ENCODE measurements at places on chromosomes 6 and 20. TPM values are rescaled to one million over a fixed set of nuclear protein-coding genes. Genes with fewer than 3 reads are reported as not detected.

DNA sequence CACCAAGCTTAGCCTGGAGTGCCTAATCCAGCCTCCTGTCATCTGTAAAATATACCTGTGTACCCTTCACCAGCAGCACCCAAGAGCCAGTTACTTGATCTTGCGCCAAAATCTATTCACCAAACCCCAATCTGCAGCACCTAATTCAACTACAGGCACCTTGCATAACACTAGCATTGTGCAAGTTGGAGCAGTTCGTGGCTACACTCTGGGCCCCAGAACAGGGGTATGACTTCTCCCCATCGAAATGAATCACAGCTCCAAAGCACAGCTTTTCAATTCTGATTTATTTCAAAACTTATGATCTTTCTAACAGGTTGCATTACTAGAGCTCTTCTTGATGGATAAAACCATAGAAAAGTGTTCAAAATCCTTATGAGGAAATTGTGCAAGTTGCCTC is 100.4 kb upstream of the TCF21 start:
- no peak for DNase-seq
- peaks cover 10% of the 10 kb centered on the region for H3K27me3 ChIP-seq
- H3K4me1 ChIP-seq: no peaks in the 10 kb centered on the region
- no peak overlapping the region for H3K4me3 ChIP-seq
- H3K27ac ChIP-seq: no peak overlapping the region
- peaks cover 2% of the 10 kb centered on the region for H3K36me3 ChIP-seq

- no peak for DNase-seq
- no peak overlapping the region for H3K27ac ChIP-seq
- H3K4me1 ChIP-seq: peaks cover 2% of the 10 kb centered on the region
- H3K27me3 ChIP-seq: peaks cover 36% of the 10 kb centered on the region
Measured at GRCh38 chr6:18498408-18498807, 111.3 kb downstream of the RNF144B start.

- H3K4me3 ChIP-seq: no peak overlapping the region
- peaks cover 2% of the 10 kb centered on the region for H3K36me3 ChIP-seq
- H3K4me1 ChIP-seq: no peaks in the 10 kb centered on the region
- no peak overlapping the region for H3K27ac ChIP-seq
Measured at GRCh38 chr6:131054392-131055250, 8.4 kb downstream of the EPB41L2 start.

DNA sequence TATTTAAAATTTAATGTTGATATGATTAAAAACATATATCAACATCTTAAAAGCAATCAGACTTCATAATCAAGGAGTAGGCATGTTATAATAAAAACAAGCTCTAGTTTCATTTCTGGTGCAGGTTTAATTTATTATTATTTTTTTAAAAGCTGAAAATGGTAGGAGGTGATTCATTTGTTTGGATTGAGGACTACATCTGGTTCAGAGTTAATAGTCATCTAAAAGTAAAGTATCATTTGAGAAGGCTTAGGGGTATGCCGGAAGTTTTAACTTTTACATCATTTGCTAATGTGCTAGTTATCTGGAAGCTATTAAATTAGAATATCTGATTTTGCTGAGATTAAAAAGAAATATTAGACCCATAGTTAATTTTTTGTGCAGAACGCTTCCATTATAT is 169.5 kb upstream of the LAMA2 start:
- DNase-seq: no peak
- no peak overlapping the region for H3K4me3 ChIP-seq
- H3K36me3 ChIP-seq: peaks cover under 1% of the 10 kb centered on the region
- peaks cover 10% of the 10 kb centered on the region for H3K27me3 ChIP-seq
- no peak overlapping the region for H3K27ac ChIP-seq
- no peaks in the 10 kb centered on the region for H3K4me1 ChIP-seq

GRCh38 chr6:53754330-53754729 is 40.5 kb upstream of the LRRC1 start:
- H3K36me3 ChIP-seq: no peaks in the 10 kb centered on the region
- no peak overlapping the region for H3K27ac ChIP-seq
- no peaks in the 10 kb centered on the region for H3K4me1 ChIP-seq

- H3K4me1 ChIP-seq: no peaks in the 10 kb centered on the region
- no peaks in the 10 kb centered on the region for H3K27me3 ChIP-seq
- H3K27ac ChIP-seq: no peak overlapping the region
- H3K4me3 ChIP-seq: no peak overlapping the region
Measured at GRCh38 chr6:126063512-126064146, 77.3 kb downstream of the TRMT11 start.

- H3K27me3 ChIP-seq: no peaks in the 10 kb centered on the region
- no peak for DNase-seq
- H3K27ac ChIP-seq: peak overlapping the region; percentile 49
- peaks cover 8% of the 10 kb centered on the region for H3K4me1 ChIP-seq
- no peaks in the 10 kb centered on the region for H3K36me3 ChIP-seq
Measured at GRCh38 chr20:35306931-35307517, 14.8 kb upstream of the FAM83C start.

GRCh38 chr6:2196079-2196679 is 49.2 kb downstream of the GMDS start:
- no peak overlapping the region for H3K27ac ChIP-seq
- H3K27me3 ChIP-seq: no peaks in the 10 kb centered on the region
- no peak overlapping the region for H3K4me3 ChIP-seq
- no peak for DNase-seq
- no peaks in the 10 kb centered on the region for H3K36me3 ChIP-seq

GRCh38 chr6:10205120-10205519 is 209.8 kb downstream of the TFAP2A start:
- no peak overlapping the region for H3K27ac ChIP-seq
- no peak overlapping the region for H3K4me3 ChIP-seq
- no peaks in the 10 kb centered on the region for H3K4me1 ChIP-seq

DNA sequence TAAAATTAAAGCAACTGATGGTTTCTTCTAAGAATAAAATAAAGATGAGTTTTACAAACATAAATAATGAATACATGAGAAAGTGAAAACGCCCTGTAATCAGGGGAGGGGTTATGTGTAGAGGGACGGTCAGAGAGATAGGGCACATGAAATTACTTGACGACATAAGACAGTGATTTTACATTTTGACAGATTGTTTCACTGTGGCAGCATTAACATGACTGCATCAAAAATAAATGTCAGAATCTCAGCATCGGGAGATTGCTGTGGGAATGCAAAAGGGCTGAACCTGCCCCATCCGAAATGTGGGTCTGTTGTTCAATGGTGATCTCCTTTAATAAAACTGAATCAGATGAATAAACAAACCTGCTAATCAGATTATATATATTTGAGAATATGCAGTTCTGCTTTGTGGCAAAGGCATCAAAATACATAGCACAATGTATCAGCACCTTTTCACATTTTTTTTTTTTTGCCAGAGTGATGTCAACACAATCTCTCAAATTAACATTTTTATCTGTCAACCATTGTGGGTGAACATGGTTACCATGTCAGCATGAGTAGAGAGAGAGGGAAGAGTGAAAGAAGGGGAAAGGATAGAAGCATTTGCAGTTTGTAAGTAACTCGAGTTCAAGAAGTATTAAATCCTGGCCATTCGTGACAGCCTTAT is 177.1 kb upstream of the MAN1A1 start:
- H3K36me3 ChIP-seq: no peaks in the 10 kb centered on the region
- DNase-seq: no peak

GRCh38 chr6:147784371-147784770 is 275.9 kb downstream of the SAMD5 start:
- no peaks in the 10 kb centered on the region for H3K4me1 ChIP-seq
- peaks cover 21% of the 10 kb centered on the region for H3K27me3 ChIP-seq
- H3K4me3 ChIP-seq: no peak overlapping the region

- no peaks in the 10 kb centered on the region for H3K27me3 ChIP-seq
- no peak for DNase-seq
- H3K27ac ChIP-seq: no peak overlapping the region
- no peak overlapping the region for H3K4me3 ChIP-seq
- H3K36me3 ChIP-seq: no peaks in the 10 kb centered on the region
Measured at GRCh38 chr6:51477711-51478311, 609.6 kb downstream of the PKHD1 start.

GRCh38 chr6:10302566-10303235 is 112.2 kb downstream of the TFAP2A start:
- H3K27me3 ChIP-seq: no peaks in the 10 kb centered on the region
- H3K36me3 ChIP-seq: no peaks in the 10 kb centered on the region
- no peak for DNase-seq
- H3K4me3 ChIP-seq: no peak overlapping the region
- no peak overlapping the region for H3K27ac ChIP-seq

- no peak overlapping the region for H3K4me3 ChIP-seq
- no peak for DNase-seq
- H3K36me3 ChIP-seq: no peaks in the 10 kb centered on the region
Measured at GRCh38 chr6:127205036-127205435, 61.6 kb upstream of the RNF146 start.

DNA sequence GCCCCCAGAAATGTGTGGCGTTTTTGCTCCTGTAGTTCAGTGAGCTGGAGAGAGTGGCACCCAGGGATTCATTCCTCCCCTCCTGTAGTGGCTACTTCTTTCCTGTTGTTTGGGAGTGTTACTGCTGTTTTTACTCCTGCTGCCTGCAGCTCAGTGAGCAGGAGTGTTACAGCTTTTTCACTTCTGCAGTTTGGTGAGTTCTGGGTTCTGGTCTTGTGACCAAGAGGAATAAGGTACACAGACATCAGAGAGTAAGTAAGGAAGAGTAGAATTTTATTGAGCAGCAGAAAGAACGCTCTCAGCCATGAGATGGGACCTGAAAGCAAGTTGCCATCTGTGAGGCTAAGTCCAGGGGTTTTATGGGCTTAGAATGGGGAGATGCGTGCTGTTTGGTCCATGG is 966.3 kb upstream of the CITED2 start:
- H3K27ac ChIP-seq: no peak overlapping the region
- H3K4me1 ChIP-seq: no peaks in the 10 kb centered on the region
- no peak for DNase-seq

- H3K27ac ChIP-seq: no peak overlapping the region
- H3K4me1 ChIP-seq: no peaks in the 10 kb centered on the region
- no peak for DNase-seq
- H3K4me3 ChIP-seq: no peak overlapping the region
Measured at GRCh38 chr6:13046084-13046483, 282.3 kb downstream of the TBC1D7 start.

DNA sequence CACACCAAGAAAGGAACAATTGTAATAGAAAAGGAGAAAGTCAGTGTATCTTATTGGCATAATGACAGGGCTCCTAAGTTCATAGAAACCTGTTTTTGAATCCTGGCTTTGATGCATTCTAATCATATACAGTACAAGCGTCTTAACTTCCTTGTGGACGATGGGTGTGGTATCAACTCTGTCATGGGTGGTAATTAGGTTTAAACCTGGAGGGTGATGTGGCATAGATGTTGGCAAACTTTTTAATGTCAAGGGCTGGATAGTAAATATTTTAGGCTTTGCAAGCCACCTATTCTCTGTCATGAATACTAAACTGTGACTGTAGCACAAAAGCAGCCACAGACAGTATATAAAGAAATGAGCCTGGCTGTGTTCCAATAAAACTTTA is 138.7 kb upstream of the EDN1 start:
- no peak overlapping the region for H3K27ac ChIP-seq
- DNase-seq: no peak
- no peaks in the 10 kb centered on the region for H3K27me3 ChIP-seq

GRCh38 chr20:56518721-56519398 is 5.7 kb upstream of the FAM209A start:
- H3K4me1 ChIP-seq: peaks cover 5% of the 10 kb centered on the region
- DNase-seq: no peak
- peaks cover 5% of the 10 kb centered on the region for H3K36me3 ChIP-seq
- H3K27ac ChIP-seq: no peak overlapping the region
- no peaks in the 10 kb centered on the region for H3K27me3 ChIP-seq

GRCh38 chr6:30157999-30158398 is 3.0 kb downstream of the TRIM10 start:
- H3K4me1 ChIP-seq: peaks cover 9% of the 10 kb centered on the region
- no peak overlapping the region for H3K4me3 ChIP-seq
- peaks cover 5% of the 10 kb centered on the region for H3K36me3 ChIP-seq
- DNase-seq: no peak

DNA sequence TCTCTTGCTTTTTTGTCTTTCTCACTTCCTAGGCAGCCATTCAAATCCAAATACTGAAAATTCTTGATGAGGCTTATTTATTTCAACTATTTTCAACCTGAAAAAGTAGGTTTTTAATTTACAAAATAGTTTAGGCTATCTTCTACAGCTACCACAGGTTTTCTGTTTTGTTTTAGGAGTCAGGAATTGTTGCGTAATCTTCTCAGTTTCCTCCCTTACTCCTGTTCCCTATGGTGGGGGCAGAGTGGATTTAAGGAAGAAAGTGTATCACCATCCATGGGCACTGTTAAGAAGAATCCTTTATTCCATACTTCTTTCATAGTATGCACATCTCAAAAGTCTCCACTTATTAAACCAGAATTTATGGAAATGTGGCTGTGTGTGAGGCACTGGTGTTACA is 182.4 kb downstream of the KHDC1L start:
- H3K4me3 ChIP-seq: no peak overlapping the region
- H3K4me1 ChIP-seq: no peaks in the 10 kb centered on the region
- DNase-seq: no peak
- H3K27me3 ChIP-seq: peaks cover 1% of the 10 kb centered on the region

- no peak overlapping the region for H3K4me3 ChIP-seq
- H3K27ac ChIP-seq: no peak overlapping the region
- no peak for DNase-seq
- no peaks in the 10 kb centered on the region for H3K27me3 ChIP-seq
Measured at GRCh38 chr20:6590891-6591637, 176.4 kb upstream of the BMP2 start.

GRCh38 chr20:46614503-46614902 is 36.8 kb downstream of the SLC13A3 start:
- peaks cover 51% of the 10 kb centered on the region for H3K27me3 ChIP-seq
- H3K4me1 ChIP-seq: no peaks in the 10 kb centered on the region
- no peaks in the 10 kb centered on the region for H3K36me3 ChIP-seq
- H3K4me3 ChIP-seq: no peak overlapping the region

DNA sequence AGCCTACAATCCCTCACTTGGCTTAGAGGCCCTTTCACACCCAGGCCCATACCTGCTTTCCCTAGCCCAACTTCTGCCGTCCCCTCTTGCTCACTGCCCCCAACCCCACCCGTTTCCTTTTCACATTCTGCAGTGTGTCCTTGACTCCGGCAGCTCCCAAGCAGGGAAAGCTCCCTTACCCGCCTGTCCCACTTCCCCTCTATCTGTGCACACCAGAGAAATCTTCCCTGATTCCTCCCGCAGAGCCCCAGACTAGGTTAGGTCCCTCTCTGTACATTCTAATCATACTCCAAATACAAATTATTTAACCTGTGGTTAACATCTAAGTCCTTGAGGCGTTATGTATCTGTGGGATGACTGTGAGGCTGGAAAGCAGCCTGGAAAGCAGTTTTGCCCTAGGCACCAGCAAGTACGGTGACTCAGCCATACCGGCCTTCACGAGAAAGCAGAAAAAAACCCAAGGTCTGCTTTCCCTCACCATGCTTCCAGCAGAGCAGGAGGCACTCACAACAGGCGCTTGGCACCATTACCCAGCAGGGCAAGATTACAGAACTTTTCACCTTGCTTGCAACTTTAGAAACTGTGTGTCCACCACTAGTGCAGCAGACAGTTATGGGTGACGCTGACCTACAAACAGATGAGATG is 22.3 kb downstream of the ELOVL5 start:
- H3K27ac ChIP-seq: peak overlapping the region; percentile 91
- peaks cover 54% of the 10 kb centered on the region for H3K4me1 ChIP-seq
- DNase-seq: no peak
- H3K4me3 ChIP-seq: peak overlapping the region; percentile 72

PNLDC1 gene
- not detected for total RNA-seq

HDGFL1 gene
- not detected for total RNA-seq

SMLR1 gene
- total RNA-seq: not detected

TPD52L1 gene
- not detected for total RNA-seq

GJA10 gene
- total RNA-seq: not detected

TRIM40 gene
- total RNA-seq: 0.22 TPM

TFAP2A gene
- 0.40 TPM for total RNA-seq

SMIM8 gene
- 5.8 TPM for total RNA-seq
